Right kidney (tissue), 9 donors: ENCODE measurements at places on chromosomes 12 and 14.

GRCh38 chr14:53955671-53956426, 776 bp downstream of the BMP4 start:
- DNase-seq: peak; percentile 78

DNA sequence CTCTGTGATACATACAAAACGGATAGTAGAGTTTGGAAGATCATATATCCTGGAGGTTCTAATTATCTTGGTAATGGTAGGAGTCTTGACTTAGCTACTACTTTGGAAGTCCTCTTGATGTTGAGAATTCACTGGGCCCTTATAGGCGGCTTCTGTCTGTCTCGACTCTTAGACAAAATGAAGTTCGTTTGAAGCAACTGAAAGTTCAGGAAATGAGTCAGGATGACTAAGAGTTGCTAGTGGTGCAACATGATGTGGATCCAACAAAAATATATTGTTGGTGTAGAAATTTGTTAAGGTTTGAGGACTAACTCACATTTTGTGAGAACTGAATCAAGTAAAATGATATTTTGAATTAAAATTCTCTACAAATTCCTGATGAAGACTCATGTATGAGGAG, 272.7 kb downstream of the AEBP2 start:
- DNase-seq: no peak

DNA sequence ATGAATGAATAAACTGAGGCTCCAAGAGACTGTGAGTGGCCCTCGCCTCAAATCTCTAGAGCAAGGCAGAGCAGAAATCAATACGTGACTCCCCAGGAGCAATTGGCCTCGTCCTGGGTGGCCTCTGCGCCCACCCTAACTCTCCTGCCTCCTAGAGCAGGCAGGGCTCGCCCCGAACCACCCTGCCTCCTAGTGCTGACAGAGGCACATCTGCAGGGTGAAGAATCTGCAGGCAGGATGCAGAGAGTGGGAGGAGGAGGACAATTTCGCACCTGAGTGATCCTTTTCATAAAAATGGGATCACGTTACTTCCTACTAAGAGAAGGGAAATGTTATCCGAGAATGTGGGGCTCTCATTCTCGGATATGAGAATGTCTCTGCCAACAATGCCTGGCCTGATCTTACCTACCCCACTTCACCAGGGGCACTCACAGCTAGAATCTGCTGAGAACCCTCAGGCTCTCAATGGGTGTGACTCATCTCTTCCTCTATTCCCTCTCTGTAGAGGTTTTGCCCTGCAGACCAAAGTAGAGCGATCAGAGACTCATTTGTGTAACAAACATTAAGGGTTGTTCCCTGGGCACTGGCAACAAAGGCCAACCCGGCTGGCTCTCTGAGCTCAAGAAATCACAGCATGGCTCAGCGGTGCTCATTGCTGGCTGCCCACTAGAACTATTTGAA, 61.7 kb upstream of the BCL2L14 start:
- peak; percentile 54 for DNase-seq

- DNase-seq: no peak
Measured at GRCh38 chr12:123254853-123255446, 16.7 kb downstream of the CDK2AP1 start.

DNA sequence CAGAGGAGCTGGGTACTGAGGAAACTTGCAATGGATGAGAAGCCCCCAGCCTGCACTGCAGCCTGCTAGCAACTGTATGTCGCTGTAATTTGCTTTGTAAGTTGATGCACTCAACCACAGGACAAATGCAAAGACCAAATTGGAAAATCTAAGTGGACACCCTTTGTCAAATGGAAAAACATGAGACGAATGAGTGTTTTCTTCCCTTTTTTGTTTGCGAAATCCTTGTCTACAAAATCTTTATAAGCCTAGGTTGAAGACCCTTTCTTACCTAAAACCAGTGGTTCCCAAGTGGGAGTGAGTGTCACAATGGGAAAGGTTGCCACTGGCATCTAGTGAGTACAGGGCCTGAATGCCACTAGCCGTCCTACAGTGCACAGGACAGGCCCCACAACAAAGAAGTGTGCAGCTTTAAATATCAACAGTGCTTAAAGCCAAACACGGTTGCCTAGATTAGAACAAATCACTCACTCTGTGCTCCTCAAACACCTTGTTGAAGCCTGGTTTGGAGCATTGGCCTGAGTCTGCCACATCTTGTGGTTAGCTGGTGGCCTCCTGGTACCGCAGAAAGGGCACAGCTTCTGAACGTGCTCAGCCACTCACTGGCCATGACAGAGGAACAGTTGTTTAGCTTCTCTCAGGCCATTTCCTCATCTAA, 7.6 kb upstream of the VASH1 start:
- no peak for DNase-seq

DNA sequence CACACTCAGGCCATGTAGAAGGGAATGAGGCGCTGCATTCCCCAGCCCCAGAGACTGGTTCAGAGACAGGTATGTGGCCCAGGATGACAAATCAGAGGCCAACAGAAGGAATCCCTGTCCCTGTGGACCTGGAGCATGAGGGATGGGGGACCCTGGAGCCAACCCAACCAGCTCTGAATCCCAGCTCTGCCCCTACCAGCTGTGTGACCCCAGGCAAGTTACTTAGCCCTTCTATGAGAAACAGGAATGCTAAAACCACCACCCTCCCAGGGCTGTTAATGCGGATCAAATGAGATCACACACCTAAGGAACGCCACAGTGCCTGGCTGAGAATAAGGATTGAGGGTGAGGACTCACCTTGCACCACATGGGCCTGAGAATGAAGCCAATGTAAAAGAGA, 15.6 kb downstream of the ITPK1 start:
- DNase-seq: no peak

- DNase-seq: no peak
Measured at GRCh38 chr12:13288501-13288900, 92.0 kb downstream of the EMP1 start.

DNA sequence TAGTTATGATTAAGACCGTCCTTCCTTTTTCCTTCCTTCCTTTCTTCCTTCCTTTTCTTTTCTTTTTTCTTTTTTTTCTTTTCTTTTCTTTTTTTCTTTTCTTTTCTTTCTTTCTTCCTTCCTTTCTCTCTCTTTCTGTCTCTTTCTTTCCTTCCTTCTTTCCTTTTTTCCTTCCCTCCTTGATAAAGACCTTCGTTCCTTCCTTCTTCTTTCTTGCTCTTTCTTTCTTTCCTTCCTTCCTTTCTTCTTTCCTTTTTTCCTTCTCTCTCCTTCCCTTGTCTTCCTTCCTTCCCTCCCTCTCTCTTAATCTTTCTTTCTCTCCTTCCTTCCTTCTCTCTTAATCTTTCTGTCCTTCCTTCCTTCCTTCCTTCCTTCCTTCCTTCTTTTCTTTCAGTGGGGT, 130.9 kb downstream of the PAPOLA start:
- no peak for DNase-seq

DNA sequence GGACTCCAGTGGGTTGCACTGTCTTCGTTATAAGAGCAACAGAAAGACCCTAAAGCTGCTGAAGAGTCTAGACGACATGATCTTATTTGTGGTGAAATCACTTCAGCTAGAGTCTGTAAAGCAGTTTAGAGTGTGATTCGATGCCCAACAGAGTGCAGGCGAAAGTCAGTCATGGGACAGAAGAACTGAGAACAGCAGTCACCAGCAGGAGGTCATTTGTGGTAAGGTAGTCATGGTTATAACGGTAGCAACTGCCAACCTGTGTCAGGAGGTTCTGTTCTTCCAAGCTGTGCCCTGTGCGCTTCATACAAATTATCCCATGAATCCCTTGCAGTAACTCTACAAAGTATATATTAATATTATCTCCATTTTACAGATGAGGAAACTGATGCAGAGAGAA, 954.1 kb downstream of the AACS start:
- DNase-seq: no peak

DNA sequence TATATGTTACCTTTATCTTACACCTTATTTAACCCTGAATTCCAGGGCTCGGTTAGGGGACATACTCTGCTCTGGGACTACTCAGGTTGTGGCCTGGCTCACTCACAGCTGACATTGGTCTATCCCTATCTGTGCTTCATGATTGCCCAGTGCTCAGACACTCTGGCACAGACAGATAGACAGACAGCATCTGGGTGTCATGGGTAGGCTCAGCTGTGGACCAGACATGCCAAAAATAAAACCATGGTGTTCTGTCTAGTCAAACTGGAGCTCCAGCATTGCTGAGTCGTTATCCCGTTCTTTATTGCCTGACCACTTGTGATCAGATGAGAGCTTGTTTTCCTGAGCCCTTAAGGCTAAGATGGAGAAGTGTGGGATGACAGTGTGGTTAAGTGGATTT, 29.0 kb downstream of the FBXW8 start:
- DNase-seq: no peak

- DNase-seq: no peak
Measured at GRCh38 chr12:44436756-44437155, 439.4 kb downstream of the NELL2 start.

- no peak for DNase-seq
Measured at GRCh38 chr14:91349481-91350074, 68.0 kb downstream of the CCDC88C start.

- no peak for DNase-seq
Measured at GRCh38 chr12:27094726-27095125, 12.3 kb upstream of the C12orf71 start.

GRCh38 chr12:53482626-53483168, 16.6 kb downstream of the MAP3K12 start:
- DNase-seq: no peak

GRCh38 chr12:92621833-92622232, 81.0 kb upstream of the PLEKHG7 start:
- DNase-seq: no peak

DNA sequence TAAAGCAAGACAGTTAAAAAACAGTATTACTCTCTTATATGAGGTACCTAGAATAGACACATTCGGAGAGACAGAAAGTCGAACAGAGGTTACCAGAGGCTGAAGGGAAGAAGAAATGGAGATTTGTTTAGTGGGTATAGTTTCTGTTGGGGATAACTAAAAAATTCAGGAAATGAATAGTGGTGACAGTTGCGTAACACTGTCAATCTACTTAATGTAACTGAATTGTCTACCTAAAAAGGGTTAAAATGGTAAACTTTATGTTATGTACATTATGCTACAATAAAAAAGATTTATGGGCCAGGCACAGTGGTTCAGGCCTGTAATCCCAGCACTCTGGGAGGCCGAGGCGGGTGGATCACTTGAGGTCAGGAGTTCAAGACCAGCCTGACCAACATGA, 30.6 kb upstream of the SLC6A13 start:
- DNase-seq: no peak

- DNase-seq: no peak
Measured at GRCh38 chr14:28272270-28272669, 494.3 kb upstream of the FOXG1 start.

GRCh38 chr12:67096533-67097318, 172.4 kb upstream of the CAND1 start:
- DNase-seq: no peak

DNA sequence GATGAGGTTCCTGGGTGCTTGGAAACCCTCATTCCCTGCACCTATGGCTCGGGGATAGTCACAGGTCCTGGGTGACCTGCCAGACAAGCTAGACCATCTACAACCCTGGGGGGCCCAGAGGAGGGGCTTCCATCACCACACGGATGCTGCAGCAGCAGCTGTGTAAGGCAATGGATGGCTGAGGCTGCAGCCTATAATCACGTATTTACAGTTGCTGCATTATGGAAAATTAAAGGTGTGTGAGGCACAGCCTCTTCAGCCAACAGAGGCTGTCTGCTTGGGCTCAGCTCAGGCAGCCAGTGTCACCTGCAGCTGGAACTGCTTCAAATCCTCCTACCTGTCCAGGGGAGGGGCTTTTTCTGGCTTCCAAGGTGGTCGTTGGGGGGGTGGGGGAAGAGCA, 268.1 kb downstream of the CACNA1C start:
- no peak for DNase-seq

- no peak for DNase-seq
Measured at GRCh38 chr14:95444132-95445129, 72.0 kb downstream of the SYNE3 start.

DNA sequence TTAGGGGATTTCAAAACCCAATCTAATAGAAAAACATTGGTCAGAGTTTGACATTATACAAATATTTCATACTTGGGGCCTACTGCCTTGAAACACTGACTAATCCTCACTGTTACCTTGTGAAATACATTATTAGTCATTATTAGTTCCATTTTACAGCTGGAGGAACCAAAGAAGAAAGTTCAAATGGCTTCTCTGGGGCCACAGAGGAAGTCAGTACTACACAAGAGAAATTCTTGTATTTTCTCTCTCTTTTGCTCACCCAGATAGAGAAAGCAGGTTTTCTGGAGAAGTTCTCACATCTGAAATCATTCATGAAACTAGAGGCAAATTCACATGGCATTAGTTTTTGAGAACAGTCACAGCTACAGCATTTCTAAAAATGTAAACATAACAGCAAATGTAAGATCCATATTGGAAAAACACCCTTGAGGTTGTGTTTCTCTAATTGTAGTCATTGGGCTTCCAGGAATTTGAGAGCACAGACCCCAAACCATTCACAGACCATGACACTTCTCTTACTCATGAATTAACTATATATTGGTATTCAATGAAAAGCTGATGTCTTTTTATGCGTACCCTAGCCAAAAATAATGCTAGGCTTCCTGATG, 83.0 kb downstream of the LLPH start:
- no peak for DNase-seq

DNA sequence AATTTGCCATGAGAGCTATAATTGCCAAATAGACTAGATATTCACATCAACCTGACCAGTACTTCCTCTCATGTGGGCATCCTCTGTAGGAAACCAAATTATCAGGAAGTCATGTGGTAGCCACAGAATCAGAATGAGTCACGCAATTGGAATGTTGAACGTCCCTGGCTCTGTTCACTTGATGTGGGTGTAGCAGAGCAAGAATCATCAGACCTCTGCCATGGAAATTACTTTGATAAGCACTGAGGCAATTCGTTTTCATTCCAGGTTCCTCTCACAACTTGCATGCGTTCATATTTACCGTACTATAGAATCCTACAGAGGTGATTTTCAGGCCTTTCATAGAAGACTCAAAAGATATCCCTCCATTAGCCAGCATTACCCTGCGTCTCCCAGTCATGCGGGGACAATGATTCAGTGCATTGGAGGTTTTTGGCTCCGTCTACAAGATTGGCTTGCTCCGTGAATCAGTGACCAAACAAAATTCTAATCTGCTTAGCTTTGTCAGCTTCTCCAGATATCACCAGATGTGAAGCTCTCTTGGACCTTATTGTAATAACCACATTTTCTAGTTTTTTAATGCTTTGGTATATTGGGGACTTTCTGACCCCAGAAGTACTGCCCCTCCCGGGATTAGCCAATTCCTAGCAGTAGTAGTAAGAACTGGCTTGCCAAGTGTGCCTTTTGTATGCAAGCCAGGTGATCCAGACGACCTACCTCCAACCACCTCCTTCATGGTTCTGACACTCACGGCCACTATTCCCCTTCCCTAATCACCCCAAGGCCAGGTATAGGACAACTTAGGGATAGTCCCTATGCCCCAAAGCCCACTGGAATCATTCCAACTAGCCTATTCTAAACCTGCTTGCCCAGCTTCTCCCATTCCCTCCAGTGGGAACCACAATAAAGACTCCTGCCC, 133.4 kb downstream of the KICS2 start:
- no peak for DNase-seq

GRCh38 chr14:35213869-35214387, 78.3 kb upstream of the PSMA6 start:
- DNase-seq: no peak

GRCh38 chr14:75138492-75138891, 11.6 kb upstream of the NEK9 start:
- DNase-seq: no peak

- no peak for DNase-seq
Measured at GRCh38 chr12:57765698-57766463, 997 bp downstream of the CYP27B1 start.

GRCh38 chr14:103694572-103695026, 20.7 kb downstream of the XRCC3 start:
- DNase-seq: no peak

- DNase-seq: no peak
Measured at GRCh38 chr12:119676573-119676972, 8.6 kb downstream of the PRKAB1 start.
